ENCODE measurements at places on chromosomes 3 and 15.

DNA sequence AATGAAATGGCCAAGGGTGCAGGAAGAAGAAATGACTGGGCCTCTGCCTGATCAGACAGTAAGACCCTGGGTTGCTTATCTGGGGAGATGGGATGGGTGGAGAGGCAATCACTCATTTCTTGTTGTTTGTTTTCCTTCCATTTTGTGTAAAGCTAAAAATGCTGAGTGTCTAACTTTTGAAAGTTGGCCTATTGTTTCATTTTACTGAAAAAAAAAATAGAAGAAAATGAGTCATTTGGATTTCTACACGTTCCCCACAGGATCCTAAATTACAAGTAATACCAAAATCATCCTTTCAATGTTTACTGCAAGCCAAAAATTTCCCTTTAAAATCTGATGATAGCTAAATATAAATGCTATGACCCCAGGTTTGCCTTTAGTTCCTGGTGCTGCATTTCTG, 30.6 kb downstream of the PTX3 start:
- no peak for DNase-seq

- DNase-seq: no peak
Observed at GRCh38 chr15:36403351-36403750, 176.1 kb upstream of the CDIN1 start.

- DNase-seq: no peak
Observed at GRCh38 chr3:125353659-125354058, 21.5 kb downstream of the ZNF148 start.

GRCh38 chr15:78404125-78404524, 33.9 kb upstream of the IREB2 start:
- no peak for DNase-seq

GRCh38 chr3:149519912-149520311, 45.4 kb downstream of the TM4SF4 start:
- DNase-seq: no peak

- DNase-seq: no peak
Observed at GRCh38 chr3:152328841-152329240, 60.1 kb downstream of the MBNL1 start.
